Activated T-helper 1 cell treated with anti-CD3 and anti-CD28 coated beads, Interleukin-2, amount 50 U/mL, for 16 hours (primary cell): ENCODE measurements at places on chromosomes 12 and 14.

DNA sequence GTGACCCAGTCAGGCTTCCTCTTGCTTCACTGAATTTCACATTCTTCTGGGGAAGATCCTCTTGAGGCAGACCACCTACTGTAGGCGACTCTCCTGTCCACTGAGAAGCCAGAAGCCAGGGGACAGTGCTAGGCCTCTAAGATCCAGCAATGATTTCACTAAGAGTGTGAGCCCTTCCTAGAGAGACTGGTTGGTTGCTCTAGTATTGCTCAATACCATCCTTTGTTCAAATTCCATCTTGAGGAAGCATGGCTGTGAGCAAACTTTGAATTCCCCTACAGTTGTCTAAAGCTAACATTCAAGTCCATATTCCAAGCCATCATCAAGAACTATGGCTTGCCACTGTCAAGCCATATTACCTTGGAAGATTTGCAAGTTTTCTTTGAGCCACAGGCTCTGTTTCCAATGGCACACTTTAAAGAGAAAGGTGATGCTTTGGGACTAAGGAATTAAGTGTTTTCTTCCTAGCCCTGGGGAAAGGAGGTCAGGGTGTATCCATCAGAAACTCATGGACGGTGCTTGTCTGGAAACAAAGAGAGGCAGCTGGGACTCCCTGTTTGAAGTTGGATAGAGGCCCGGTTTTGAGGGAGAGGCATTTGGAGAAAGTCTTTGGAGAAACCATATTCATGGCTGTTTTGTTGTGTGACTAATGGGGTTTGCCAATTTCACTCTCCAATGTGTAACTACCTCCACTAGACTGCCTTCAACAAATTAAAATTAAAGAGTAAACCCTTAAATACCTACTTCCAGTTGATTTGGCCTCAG, 1217.9 kb downstream of the VRK1 start:
- no peak for DNase-seq

DNA sequence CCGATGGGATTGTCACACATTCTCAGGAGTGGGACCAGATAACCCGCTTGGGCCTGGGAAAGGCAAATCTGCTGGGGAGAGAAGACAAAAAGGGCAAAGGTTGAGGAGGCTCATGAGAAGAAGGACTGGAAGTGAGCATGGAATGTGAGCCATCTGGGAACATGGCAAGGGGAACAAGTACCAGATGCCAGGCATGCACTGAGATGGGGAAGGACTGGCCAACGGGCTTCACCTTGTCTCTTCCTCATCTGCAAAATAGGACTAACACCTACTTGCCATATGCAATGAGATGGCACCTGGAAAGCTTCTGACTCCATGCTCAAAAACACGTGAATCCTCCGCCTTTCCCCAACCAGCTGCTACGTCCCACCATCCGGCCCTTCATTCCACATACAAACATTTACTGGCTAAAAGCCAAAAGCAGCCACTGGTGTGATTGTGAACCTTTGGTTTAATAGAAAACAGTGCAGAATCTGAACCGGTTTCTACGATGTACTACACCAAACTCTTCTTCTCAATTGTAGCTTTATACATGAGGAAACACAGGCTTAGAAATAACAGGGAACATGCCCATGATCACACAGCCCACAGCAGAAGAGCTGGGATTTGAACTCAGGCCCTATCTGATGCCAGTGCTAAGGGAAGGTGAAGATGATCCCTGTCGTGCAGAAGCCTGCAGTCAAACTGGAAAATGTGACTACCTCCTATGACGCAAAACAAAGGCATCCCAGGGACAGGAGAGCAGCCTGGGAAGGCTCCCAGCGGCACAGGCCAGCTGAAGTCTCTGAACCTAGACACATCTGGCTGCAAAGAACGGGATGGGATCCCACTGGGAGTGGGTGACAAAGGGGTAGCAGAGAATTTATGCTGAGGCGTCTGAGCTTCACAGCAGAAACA, 112.1 kb downstream of the TTC7B start:
- DNase-seq = no peak

- DNase-seq = no peak
These were observed 223.9 kb downstream of the ADGRD1 start for GRCh38 chr12:131177599-131177998.

- DNase-seq = peak; percentile 86
These were observed 369 bp downstream of the DEPDC4 start for GRCh38 chr12:100266585-100266834.

DNA sequence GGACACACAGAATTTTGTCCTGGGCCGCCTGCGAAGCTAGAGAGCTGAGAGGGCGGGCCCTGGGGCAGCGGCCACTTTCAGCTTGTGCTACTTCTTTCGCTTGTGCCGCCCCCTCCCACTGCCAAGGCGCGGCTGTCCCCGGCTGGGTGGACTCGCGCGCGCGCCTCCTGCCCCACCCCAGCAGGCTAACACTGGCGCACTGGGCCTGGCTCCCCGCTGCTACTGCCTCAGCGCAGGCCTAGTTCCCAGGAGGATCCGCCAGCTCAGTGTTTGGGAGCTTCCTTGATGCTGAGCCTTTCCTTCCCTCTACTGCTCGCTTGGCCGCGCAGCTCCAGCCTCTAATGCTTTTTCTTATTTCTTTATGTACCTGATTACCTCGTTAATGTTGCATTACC, 27.4 kb upstream of the METAP2 start:
- no peak for DNase-seq

DNA sequence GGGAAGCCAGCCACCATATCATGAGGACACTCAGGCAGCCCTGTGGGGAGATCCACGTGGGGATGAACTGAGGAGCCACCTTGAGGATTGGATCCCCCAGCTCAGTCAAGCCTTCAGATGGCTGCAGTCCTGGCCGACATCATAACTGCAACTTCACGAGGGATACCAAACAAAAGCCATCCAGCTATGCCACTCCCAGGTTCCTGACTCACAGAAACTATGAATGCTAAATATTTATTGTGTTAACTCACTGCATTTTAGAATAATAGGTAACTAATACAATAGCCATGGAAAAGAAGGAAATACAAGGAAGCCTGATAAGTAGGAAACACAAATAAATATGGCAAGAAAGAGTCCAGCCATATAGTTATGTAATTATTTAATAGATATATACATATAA, 42.1 kb upstream of the FAM222A start:
- no peak for DNase-seq

DNA sequence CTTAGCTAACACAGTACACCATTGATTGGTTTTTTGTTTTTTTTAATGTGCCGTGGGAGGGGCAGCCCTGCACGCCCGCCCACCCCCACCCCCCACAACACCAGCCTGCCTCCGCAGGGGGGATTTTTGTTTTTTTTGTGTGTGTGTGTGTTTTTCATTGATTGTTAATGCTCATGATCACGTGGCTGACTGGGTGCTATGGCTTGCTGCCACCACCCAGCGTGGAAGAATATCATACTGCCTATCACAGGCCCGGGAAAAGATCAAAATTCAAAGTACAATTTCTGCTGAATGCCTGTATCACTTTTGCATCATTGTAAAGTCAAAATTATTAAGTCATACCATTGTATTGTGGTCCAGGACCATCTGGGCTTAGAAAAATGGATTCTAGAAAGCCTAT, 8.3 kb downstream of the RESF1 start:
- no peak for DNase-seq

DNA sequence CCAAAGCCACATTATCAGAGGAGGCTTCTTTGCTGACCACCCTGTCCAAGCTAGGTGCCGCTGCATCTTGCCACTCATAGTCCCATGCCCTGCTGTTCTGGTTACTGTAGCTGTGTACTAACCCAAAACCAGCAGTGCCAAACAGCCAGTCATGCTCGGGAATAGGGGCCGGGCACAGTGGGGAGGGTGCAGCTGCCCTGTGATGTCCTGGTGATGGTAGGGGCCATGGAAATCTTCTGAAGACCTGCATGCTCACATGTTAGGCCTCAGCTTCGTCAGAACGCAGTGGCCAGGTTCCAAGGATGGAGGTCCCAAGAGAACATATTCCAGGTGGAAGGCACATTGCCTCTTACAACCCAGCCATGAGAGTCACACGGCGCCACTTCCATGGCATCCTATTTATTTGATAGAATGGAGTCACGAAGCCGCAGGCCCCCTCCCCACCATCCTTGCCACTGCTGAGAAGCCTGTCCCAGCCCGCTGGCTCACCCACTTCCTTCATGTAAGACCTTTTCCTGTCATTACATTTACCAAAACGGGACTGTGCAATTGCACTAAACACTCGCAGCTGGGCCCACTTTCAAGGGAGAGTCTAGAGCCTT, 48.5 kb downstream of the FAM222A start:
- DNase-seq = no peak

GRCh38 chr14:100866666-100867630, 36.6 kb downstream of the RTL1 start:
- DNase-seq = no peak

- no peak for DNase-seq
These were observed 10.1 kb upstream of the SAV1 start for GRCh38 chr14:50678163-50678562.

DNA sequence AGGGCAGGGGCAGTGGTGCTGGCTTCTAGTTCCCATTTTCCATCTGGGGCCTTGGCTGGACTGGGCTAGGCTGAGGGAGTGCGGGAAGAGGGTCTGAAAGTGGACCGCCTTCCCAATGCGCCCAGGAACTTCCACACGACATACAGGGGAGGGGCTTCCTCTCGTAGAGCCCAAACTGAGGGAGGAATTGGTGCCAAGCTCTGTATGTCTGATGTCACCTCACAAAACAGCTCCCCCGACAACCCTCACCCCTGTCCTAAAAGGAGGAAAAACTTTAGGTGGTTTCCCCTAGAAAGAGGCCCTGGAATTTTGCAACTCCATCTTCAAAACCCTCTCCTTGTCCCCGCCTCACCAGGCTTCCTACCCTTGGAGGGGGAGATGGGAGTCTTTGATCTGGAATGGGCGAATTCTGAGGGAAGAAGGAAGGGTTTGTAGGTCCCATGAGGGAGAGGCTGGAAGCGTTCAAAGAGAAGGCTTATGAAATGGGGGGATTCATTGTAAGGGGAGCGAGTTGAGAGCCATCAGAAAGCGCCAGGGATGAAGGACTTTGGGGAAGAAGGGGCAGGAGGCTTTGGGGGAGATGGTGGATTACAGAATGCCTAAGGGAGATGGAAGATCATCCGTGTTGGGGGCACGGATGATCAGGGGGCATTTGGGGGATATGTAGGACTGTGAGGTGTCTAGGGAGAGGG, 844 bp downstream of the GLTP start:
- no peak for DNase-seq

GRCh38 chr14:86404425-86404824, 874.5 kb downstream of the FLRT2 start:
- DNase-seq = no peak

DNA sequence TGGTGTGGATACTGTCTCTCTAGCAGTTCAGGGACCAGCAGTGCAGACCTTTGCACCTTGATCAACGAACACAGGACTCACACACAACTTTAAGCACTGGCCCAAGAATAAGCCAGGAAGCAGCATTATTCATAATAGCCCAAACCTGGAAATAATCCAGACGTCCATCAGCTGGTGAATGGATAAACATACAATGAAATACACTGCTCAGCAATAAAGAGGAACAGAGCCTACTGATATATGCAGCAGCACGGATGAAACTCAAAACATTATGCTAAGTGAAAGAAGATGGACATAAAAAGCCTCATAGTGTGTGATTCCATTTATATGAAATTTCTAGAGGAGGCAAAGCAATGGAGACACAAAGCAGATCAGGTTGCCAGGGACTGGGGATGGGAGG, 303.9 kb upstream of the FKBP4 start:
- DNase-seq = no peak

- DNase-seq = no peak
These were observed 31.0 kb downstream of the FOXN4 start for GRCh38 chr12:109277899-109278762.

DNA sequence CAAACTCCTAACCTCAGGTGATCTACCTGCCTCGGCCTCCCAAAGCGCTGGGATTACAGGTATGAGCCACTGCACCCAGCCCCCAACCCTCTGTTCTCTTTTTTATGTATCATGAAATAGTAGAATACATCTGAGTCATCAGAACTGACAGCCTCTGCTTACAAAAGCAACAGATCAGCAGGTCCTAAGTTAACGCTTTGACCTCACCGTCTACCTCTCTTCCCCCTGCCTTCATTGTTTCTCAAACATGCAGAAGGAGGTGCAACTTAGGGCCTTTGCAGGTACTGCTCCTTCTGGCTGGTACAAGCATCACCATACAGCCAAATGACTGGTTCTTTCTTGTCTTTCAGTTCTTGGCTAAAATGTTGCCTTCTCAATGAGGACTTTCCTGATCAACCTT, 249.2 kb downstream of the PAWR start:
- no peak for DNase-seq

DNA sequence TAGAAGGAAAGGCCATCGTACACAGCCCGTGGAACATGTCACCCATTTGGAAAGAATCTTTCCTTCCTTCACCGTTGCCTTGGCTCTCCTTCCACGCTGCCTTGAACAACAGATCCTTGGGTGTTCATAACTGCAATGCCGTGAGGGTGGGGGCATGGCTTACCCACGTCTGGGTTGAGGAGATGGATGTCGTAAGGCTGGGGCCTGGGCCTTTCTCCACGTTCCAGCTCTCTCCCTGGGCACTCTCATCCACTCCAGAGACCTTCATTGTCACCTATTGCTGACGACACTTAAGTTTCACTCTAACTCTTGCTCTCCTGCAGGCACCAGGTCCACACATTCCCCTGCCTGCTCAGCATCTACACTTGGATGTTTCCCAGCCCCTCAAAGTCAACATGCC, 19.4 kb downstream of the ANO2 start:
- no peak for DNase-seq

DNA sequence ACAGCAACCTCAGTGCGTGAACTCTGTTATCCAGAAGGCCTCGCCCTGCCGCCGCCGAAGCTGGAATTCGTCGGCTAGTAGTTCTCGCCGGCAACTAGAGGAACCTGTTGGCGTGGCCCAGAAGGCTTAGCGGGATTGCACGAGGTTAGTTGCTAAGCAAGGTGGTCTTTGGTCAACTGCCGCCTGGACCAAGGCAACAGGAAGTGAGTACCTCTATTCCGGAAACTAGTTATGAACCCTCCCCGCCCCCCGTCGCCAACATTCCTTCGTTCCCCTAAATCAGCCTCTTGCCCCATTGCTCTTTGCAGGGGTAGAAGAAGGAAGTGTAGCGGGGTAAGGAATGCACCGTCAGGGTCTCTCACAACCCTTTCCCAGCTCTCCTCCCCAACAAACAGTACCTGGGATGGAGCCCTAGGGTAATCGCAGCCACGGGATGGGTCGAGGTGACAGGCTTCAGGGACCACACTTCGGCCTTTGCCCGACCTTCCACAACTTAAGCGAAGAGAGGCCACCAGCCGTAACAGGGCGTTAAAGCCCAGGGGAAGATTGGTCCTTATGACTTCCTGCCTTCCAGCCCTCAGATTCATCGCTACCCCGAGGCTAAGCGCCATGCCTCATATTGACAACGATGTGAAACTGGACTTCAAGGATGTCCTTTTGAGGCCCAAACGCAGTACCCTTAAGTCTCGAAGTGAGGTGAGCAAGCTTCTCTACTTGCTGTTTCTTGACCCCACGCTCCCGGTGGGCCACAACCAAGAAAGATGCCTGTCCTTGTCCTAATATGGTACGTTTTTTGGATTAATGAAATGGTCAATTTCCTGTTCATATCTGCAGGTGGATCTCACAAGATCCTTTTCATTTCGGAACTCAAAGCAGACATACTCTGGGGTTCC, at the start of gene GMPR2:
GMPR2 (plus strand) TSS at position 285 of the 893 bp plus-strand sequence; CDS start at position 610, 325 bp downstream.
- no peak for DNase-seq
